ENCODE measurements at places on chromosomes 3 and 15. TPM values are rescaled to one million over a fixed set of nuclear protein-coding genes. Genes with fewer than 3 reads are reported as not detected.

GRCh38 chr3:178384321-178385230 lies 151.7 kb upstream of the KCNMB2 start:
- no peak overlapping the region for H3K27ac ChIP-seq
- no peak for DNase-seq
- no peaks in the 10 kb centered on the region for H3K36me3 ChIP-seq
- no peaks in the 10 kb centered on the region for H3K27me3 ChIP-seq

- peaks cover 29% of the 10 kb centered on the region for H3K4me1 ChIP-seq
- H3K27me3 ChIP-seq = no peaks in the 10 kb centered on the region
- peak; percentile 26 for DNase-seq
Observed at GRCh38 chr15:73957276-73957675, 31.0 kb downstream of the LOXL1 start.

GRCh38 chr3:2774481-2775249 lies 335.5 kb downstream of the IL5RA start:
- H3K27me3 ChIP-seq = peaks cover 69% of the 10 kb centered on the region
- no peak overlapping the region for H3K4me3 ChIP-seq
- DNase-seq = no peak
- no peaks in the 10 kb centered on the region for H3K36me3 ChIP-seq

DNA sequence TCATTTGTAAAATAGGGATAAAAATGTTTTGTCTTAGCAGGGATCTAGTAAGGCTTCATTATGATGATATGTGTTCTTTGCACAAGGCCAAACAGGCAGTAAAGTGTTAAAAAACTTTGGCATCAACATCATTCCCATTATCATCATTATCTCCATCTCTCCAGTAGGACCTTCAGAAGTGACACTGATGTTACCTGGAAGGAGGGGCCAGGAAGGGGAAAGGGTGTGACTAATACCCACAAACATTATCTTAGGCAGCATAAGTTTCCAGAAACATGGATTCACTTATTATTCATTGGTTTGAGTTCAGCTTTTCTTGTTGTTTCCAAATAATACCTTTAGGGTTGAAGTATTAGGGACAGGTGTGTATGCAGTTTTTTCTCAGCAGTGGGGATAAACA lies 399.6 kb downstream of the PTPRG start:
- no peak overlapping the region for H3K4me3 ChIP-seq
- H3K36me3 ChIP-seq = peaks cover 6% of the 10 kb centered on the region
- no peaks in the 10 kb centered on the region for H3K27me3 ChIP-seq

- no peaks in the 10 kb centered on the region for H3K27me3 ChIP-seq
- peaks cover 16% of the 10 kb centered on the region for H3K4me1 ChIP-seq
- no peaks in the 10 kb centered on the region for H3K36me3 ChIP-seq
- H3K4me3 ChIP-seq = no peak overlapping the region
Observed at GRCh38 chr3:153209596-153209995, 47.6 kb downstream of the RAP2B start.

DNA sequence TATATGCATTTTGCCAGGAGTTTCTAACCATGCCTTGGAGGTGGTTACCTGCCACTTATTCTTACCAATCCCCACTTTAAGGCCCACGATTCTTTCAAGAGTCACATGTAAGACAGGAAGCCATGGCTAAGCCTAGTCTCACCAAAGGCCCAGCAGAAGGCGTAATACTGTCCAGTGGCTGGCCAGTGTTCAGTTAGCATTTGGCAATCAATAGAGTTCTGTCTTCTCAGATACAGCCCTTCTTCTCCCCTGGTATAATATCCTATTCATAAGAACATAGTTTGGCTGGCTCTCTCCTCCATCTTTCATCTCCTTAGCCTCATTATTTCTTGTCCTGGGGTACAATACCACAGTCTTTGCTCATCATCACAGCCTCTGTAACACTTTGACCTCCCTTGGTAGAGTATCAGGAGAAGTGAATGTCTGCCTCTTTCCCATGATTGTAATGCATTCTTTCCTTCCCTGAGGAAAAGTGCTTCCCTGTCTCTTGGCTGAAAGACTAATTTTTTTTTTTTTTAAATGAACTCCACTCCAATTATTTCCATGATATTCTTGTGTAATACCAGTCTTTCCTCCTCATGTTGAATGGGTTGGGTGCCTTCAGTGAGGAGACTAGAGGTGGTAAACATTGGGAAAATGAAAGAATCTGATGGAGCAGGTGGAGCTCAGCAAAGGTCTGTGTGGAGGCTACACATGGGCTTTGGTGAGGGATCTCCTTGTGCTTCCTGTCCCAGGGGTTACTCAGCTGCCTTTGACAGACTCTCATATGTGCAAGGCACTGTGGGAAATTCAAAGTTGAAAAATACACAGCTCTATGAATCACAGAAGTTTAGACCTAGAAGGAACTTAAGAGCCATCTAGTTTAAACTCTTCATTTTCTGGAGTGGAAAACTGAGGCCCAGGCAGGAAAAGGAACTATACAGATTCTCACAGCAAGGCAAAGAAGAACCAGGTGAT lies 218.2 kb downstream of the P3H2 start:
- H3K4me1 ChIP-seq = no peaks in the 10 kb centered on the region
- H3K27me3 ChIP-seq = no peaks in the 10 kb centered on the region
- H3K27ac ChIP-seq = peak overlapping the region; percentile 0

GRCh38 chr15:80396096-80396495 lies 8.1 kb upstream of the ARNT2 start:
- H3K36me3 ChIP-seq = no peaks in the 10 kb centered on the region
- no peak for DNase-seq
- H3K27ac ChIP-seq = no peak overlapping the region
- no peaks in the 10 kb centered on the region for H3K4me1 ChIP-seq
- H3K27me3 ChIP-seq = peaks cover 55% of the 10 kb centered on the region
- H3K4me3 ChIP-seq = no peak overlapping the region

- no peak for DNase-seq
- H3K27ac ChIP-seq = no peak overlapping the region
- no peaks in the 10 kb centered on the region for H3K27me3 ChIP-seq
- H3K4me1 ChIP-seq = peaks cover 14% of the 10 kb centered on the region
Observed at GRCh38 chr3:127669541-127670228, 3.1 kb upstream of the ABTB1 start.

DNA sequence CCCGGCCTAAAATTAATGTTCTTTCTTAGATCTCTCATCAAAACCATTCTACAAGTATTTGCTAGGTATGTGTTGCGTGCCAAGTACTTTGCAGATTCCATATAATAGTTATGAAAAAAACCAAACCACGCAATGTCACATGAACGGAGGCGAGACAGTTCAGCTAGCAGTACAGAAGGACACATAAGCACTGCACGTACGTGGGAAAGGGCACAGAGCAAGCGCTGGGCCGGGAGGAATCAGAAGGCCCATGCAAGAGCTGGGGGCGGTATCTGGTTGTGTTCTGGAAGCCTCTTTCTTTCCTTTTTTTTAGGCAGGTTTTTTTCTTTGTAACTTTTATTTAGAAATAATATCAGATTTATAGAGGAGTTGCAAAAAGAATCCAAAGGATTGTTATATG lies 11.3 kb downstream of the PDIA5 start:
- peaks cover 29% of the 10 kb centered on the region for H3K4me1 ChIP-seq
- H3K4me3 ChIP-seq = no peak overlapping the region
- H3K27me3 ChIP-seq = no peaks in the 10 kb centered on the region

DNA sequence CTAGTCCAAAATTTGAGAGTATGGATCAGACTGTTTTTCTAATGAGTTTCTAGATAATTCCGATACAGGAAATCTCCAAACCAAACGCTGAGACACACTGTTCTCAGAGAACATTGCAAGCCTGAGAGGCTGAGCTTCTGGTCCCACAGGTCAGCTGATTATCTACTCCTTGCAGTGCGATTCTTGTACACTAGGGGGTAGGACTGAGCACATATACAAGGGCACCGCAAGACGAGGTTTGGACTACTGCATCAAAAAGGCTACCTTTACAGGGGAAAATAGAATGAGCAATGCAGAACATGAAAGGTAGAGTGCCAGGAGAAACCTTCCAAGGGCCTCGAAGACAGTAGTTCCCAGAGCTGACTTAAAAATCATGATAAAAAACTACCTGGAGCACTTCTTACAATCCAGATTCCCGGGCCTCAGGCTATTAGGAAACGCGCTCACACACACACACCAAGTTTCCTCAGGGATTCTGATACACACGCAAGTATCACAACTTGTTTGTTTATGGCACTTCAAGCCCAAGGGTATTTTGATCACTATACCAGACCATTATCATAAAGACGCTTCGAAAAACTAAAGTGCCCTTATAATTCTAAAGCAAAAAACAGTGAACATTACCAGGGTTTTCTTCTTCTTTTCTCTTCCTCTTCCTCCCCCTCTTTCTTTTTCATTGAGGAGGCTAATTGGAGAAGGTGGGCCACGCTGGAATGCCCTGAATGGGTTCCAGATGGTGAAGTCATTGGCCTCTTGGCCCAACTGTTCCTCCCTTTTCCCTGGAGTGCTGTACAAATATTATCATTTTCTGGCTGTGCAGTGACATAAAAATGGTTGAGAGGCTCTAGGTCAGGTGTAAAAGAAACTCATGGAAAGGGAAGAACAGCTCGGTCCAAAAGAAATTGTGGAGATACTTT lies 61.8 kb downstream of the SLC12A8 start:
- peaks cover 6% of the 10 kb centered on the region for H3K36me3 ChIP-seq
- no peaks in the 10 kb centered on the region for H3K27me3 ChIP-seq
- peak; percentile 81 for DNase-seq
- no peak overlapping the region for H3K4me3 ChIP-seq
- H3K4me1 ChIP-seq = no peaks in the 10 kb centered on the region

GRCh38 chr3:115074502-115074901 lies 72.6 kb downstream of the ZBTB20 start:
- H3K4me3 ChIP-seq = no peak overlapping the region
- no peaks in the 10 kb centered on the region for H3K27me3 ChIP-seq
- H3K36me3 ChIP-seq = no peaks in the 10 kb centered on the region
- no peak overlapping the region for H3K27ac ChIP-seq
- H3K4me1 ChIP-seq = peaks cover 11% of the 10 kb centered on the region
- DNase-seq = no peak

DNA sequence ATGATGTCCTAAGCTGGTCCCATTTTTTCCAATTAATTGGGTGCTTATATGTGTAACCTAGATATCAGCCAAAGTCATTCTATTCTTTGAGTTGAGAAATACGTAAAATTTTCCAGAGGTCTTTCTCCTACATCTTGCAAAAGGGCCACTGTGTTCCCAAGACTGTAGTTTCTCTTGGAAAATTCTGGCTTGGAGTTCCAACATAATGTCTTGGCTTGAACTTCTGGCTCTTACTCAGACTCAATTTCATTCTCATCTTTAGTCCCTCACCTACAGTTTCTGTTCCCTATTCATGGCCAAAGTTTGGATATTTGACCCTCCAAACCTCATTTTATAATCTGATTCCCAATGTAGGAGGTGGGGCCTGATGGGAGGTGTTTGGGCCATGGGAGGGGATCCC lies 201.4 kb upstream of the ARHGEF26 start:
- H3K4me3 ChIP-seq = no peak overlapping the region
- H3K36me3 ChIP-seq = no peaks in the 10 kb centered on the region
- DNase-seq = no peak
- no peaks in the 10 kb centered on the region for H3K4me1 ChIP-seq
- no peak overlapping the region for H3K27ac ChIP-seq

GRCh38 chr3:11459186-11459824 lies 184.4 kb downstream of the VGLL4 start:
- no peak overlapping the region for H3K4me3 ChIP-seq
- H3K36me3 ChIP-seq = peaks cover 5% of the 10 kb centered on the region
- H3K27ac ChIP-seq = peak overlapping the region; percentile 16
- no peak for DNase-seq
- H3K27me3 ChIP-seq = no peaks in the 10 kb centered on the region
- peaks cover 9% of the 10 kb centered on the region for H3K4me1 ChIP-seq

DNA sequence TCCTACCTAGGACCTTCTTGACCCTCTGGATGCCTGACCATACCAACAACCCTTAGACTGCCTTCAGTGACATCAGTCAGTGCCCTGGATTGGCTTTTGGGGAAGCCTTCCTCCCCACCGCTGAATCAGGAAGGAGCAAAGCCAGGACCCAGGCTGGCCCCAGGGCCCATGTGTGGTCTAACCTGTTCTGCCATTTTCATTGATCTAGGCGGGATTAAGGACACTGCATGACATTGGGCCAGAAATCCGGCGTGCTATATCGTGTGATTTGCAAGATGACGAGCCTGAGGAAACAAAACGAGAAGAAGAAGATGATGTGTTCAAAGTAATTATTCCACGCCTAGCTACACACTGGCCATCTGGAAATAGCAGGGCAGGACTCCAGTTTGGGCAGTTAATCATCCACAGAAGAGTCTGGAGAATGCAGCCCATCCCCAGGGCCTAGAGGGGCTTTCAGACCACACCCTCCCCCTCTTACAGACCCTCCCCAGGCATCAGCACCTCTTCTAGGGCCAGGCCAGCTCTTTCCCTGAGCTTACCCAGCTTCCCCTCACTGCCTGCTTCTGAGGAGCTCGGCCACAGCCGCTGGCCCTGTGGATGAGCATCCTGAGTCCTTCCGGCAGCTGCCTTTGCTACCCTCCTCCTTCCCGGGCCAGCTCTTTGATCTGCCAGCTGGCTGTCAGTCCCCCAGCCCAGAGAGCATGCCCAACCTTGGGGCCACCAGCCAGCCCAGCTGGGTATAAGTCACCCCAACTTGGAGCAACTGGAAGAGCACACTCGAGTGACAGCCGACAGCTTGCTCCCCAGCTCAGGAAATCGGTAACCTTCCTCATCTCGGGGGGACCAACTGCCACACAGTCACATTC lies 45.9 kb downstream of the CHDH start:
- peaks cover 4% of the 10 kb centered on the region for H3K4me1 ChIP-seq
- no peaks in the 10 kb centered on the region for H3K27me3 ChIP-seq
- H3K4me3 ChIP-seq = no peak overlapping the region
- no peak overlapping the region for H3K27ac ChIP-seq
- H3K36me3 ChIP-seq = no peaks in the 10 kb centered on the region

- H3K36me3 ChIP-seq = no peaks in the 10 kb centered on the region
- peaks cover 17% of the 10 kb centered on the region for H3K4me1 ChIP-seq
- H3K27ac ChIP-seq = no peak overlapping the region
- no peak overlapping the region for H3K4me3 ChIP-seq
Observed at GRCh38 chr3:150180334-150180733, 209.6 kb upstream of the PFN2 start.

DNA sequence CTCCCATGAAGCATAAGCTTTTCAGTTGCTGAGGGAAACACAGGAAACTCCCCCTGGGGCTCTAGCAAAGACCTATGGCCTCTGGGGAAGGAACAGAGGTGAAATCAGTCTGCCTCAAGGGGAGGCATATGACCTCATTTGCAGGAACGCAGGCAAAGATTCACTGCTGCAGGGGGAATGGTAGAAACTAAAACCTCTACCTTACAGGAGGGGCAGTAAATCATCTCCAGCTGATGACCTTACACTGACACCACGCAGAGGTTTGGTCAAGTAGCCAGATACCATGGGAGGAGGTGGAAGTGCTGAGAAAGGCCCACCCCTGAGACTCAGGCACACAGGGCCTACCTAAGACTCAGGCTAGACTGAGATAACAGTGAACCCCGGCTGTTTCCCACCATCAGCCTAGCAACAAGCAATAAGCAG lies 81.1 kb downstream of the RAD18 start:
- no peaks in the 10 kb centered on the region for H3K4me1 ChIP-seq
- H3K27me3 ChIP-seq = no peaks in the 10 kb centered on the region
- peaks cover 7% of the 10 kb centered on the region for H3K36me3 ChIP-seq
- H3K27ac ChIP-seq = no peak overlapping the region
- DNase-seq = no peak

Gene RASGRF1
- 0.29 TPM for total RNA-seq

Gene ZPLD1
- total RNA-seq = 0.22 TPM

Gene CYP1A1
- not detected for total RNA-seq

Gene RGMA
- total RNA-seq = 0.51 TPM

Gene SLCO2A1
- total RNA-seq = 0.59 TPM

Gene ZNF80
- total RNA-seq = not detected

Gene SMCO1
- total RNA-seq = not detected

Gene NOX5
- 1.4 TPM for total RNA-seq

All from MCF 10A (cell line).